ENCODE measurements at places on chromosomes 7 and 10.

- no peak for DNase-seq
These were observed 159.5 kb upstream of the ZNF32 start for GRCh38 chr10:43808136-43808535.

DNA sequence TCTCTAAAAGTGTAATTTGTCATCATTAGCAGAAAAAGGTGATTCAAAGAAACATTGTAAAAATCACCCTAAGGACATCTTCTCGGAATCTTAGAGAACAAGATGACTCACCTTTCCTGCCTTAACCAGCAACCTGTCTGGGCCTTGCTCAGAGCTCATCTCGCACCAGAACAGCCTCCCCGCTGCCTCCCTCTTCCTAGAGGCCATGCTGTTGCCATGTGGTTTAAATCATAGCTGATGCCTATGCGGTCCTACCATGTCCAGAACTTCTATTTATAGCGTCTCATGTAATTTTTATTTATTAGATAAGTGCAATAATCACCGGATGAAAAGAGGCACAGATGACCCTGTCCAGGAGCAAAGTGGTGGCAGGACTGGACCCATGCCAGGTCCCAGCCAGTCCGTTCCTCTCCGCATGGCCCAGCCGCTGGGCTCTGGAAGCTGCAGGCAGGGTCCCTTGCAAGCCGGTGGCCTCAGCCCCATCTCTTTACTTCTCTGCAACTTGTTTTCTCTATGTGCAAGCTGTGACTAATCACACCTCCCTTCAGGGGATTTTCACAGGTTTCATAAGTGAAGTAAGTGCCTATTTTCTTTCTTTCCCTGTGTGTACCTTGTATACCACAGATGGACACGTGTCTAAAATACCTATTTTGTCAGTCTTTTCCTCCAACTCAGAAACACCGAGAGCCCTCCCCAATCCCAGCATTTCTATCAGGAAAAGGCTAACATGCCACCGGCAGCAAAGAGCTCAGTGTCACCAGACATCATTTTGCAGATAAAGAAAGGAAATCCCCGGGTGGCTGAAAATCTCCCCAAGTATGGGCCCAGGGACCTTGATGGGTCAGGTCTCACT is 27.1 kb downstream of the KLF6 start:
- DNase-seq: no peak

DNA sequence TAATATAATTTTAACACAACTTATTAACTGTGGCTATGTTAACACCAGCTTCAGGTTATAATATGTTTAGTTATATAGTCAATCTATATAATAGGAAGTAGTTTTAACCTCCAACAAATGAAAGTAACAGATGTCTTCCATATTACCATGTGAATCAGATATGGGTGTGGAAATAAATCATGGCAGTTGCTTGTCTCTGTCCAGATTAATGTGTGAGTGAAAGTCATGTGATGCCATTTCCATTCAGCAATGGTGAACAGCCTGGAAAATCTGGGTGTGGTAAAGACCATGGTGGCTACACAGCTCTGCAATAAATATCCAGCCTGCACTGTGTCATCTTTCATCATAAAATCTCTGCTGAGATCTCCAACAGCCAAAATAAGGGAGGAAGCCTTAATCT is 27.8 kb downstream of the HEPACAM2 start:
- DNase-seq: no peak

DNA sequence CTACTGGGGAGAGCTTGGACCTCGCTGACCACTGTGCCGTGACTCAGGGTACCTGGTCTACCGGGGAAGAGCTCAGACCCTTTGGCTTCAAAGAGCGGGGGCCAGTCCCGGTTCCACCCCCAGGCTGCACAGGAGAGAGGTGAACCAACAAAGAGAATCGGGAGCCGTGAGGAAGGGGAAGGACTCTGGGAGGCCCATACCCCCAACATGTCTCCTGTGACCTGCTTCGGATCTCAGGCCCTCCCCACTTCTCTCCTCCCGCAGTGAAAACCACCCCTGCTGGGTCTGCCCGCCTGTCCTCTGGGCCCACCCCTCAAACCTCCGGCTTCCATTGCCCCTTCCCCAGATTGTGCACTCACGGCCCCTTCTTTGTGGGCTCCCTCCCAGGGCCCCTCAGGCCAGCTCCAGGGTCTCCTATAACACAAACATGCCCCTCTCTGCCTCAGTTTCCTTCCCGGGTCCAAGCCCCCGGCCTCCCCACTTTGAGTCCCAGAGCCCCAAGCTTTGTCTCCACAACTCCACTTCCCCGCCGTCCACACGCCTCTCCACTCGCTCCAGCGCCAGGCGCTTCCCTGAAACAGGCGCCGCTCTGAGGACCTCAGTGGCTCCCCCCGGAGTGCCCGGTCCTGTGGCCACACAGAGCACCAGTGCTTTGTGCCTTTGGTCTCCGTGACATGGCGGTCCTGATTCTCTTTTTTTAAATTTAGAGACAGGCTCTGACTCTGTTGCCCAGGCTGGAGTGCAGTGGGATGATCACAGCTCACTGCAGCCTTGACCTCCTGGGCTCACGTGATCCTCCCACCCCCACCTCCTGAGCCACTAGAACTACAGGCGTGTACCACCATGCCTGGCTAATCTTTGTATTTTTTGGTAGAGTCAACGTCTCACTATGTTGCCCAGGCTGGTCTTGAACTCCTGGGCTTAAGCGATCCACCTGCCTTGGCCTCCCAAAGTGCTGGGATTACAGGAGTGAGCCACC is 7.5 kb upstream of the INTS1 start:
- no peak for DNase-seq

- no peak for DNase-seq
These were observed 225.2 kb downstream of the ZWINT start for GRCh38 chr10:56135828-56136227.

GRCh38 chr7:133434246-133434865 is 181.5 kb downstream of the EXOC4 start:
- DNase-seq: peak; percentile 51

DNA sequence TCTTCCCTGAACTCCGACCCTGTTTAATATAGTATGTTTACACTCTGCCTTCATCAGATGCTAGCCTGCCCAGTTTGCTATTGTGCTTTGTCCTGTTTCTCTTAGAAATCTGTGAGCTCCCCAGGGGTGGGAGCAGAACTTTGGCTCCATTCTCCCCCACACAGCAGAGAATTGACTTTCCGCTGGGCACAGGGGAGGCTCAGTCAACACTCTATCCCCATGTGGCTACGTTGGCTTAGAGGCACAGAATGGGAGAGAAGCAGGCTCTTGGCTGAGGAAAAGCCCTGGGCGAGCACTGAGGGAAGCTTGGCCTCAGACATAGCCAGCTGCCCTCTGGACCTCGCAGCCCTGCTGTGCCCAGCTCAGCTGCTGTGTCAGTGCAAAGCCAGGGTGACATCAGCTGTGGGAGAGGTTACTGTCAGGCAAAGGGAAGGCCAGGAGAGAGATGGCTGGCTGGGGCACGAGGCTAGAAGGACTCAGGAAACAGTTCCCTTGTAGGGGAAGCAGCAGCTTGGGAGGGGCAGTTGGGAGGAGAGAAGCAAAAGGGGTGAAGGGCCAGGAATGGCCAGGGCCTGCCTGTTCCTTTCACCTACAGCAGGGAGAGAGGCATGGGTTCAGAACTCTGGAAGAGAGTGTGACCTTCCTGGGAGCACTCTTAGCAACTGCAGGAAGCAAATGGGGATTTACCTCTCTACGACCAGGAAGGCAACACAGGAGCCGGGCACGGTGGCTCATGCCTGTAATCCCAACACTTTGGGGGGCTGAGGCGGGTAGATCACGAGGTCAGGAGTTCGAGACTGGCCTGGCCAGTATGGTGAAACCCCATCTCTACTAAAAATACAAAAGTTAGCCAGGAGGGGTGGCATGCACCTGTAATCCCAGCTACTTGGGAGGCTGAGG is 5.8 kb upstream of the SCD start:
- peak; percentile 84 for DNase-seq

- no peak for DNase-seq
These were observed 947 bp downstream of the HOXA3 start for GRCh38 chr7:27151341-27151930.

DNA sequence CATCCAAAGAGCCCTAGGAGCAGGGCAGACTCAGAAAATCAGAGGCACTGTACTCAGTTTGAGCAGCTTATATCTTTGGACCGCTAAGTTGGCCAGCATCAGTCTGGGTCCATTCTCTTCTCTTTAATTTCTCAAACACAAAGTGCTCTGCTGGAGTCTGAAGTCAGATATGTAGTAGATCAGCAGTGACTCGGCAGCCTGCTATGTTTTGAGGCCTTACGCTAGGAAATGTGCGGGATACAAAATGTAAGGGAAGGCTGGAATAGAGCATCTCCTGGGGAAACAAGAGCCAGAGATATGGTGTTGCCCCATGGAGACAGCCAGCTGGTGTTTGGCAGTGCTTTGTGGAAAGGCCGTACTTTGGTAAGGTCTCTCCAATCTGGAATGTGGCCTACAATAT is 60.6 kb upstream of the VKORC1L1 start:
- no peak for DNase-seq

DNA sequence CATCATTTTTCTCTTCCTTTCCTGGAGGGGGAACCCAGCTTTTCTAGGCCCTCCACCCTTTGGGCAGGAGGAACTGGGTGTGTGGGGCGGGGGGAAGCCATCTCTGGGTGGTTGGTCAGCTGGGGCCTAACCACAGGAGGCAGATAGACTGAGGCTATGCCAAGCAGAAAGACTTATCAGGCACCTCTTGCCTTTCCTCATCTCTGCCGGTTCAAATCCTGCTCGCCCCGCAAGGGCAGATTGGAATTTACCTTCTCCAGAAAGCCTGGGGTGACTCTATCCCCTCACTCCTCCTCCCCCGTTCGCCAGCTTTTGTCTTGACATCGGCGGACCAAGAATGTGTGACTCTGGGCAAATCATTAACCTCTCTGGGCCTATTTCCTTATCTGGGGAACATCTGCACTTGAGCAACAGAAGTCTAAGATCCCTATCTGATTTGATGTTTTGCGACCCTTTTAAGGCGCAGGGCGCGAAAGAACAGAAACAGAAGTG is 584 bp upstream of the GARS1 start:
- DNase-seq: no peak

- DNase-seq: no peak
These were observed 61.2 kb upstream of the LRRN3 start for GRCh38 chr7:111029574-111030251.

DNA sequence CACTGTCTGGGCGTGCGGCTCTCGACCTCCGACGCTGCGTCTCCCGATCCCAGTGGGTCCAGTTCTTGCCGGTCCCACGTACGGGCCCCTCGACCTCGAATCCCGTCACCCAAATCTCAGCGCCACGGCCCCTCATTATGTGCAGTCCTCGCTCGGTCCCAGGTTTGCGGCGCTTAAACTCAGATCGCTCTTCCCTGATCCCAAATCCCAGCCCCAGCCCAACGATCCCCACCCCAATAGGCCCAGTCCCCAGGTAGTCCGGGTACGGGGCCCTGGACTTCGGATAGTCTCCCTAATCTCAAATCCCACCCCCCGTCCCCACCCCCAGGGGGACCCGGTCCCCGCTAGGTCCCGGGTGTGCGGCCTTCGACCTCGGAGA is 666 bp downstream of the HNRNPF start:
- DNase-seq: no peak

DNA sequence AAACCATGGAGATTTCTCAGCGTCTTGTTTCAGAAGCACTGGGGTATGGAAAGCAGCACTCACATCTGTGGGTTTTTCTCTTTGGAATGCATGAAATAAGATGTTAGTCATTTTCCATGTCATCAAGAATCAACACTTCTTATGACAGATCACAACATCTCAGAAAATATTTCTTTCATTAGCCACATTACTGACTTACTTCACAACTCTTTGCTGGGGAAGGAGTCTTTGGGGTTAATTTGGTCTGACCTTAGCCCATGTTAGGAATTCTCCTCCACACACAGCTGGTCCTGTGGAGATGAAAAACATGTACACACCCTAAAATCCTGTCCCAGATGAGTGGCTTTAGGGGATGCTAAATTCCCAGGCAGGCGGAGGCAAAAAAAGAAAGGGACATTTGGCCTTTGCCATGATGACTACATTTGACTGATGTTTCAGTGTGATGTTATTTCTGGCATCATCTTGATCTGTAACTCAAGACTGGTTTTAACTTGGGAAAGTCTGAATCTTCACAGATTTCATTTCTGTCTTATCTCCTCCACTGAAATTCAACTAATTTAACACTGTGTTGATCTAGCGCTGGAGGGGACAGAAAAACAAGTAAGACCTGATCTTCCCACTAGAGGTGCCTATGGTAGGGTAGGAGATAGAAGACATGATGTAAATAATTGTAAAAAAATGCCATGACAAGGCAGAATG is 363.2 kb downstream of the PRPF18 start:
- no peak for DNase-seq

- DNase-seq: no peak
These were observed 47.8 kb downstream of the CH25H start for GRCh38 chr10:89159316-89159715.

DNA sequence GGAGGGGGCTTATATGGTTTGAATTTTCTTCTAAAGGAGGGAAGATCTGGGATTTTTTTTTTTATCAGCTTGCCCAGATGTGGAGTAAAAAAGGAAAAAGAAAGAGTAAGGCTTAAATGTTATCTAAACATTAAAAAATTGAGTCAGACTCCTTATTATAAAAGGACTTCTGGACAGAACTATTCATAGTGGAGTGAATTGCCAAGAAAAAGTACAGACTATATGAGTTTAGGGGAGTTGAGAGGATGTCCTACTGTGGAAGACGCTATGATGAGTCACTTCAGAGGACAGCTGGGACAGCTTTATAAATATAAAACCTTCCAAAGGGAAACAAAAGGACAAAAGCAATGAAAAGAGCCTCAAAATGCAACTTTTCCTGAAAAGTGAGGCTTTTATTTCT is 73.0 kb downstream of the TFPI2 start:
- DNase-seq: no peak

DNA sequence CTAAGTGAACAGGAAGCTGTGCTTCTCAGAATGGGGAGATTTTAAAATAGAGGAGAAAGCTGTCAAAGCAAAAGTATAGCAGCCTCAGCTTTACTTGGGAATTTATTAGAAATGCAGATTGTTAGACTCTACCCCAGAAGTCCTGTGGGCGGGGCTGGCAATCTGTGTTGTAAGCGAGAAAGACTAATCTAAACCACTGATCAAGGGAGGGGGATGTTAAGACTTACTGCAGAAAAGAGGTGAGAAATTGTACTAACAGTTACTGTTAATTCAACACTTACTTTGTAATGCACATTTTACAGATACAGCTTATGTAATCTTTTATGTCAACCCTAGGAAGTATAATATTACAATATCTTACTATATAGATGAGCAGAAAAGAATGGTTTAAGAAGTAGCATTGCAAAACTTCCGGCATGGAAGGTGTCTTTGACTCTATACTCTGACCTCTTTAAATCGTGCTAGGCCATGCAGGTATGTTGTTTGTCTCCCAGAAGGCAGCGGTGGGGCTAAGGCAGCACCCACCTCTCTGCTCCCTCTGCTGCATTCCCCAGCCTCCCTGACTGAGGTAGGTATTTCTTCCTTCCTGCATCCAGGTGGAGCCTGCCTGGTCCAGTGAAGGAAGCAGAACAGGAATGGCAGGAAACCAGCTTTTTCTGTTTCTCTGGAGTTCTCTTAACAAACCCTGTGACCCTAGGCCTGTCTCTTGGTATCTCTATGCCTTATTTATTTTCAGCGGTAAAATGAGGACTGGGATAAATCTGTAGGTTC is 462.2 kb downstream of the AUTS2 start:
- no peak for DNase-seq
